ENCODE measurements at places on chromosomes 3 and 15. TPM values are rescaled to one million over a fixed set of nuclear protein-coding genes. Genes with fewer than 3 reads are reported as not detected.

- H3K27me3 ChIP-seq = no peaks in the 10 kb centered on the region
- no peaks in the 10 kb centered on the region for H3K36me3 ChIP-seq
- peaks cover 4% of the 10 kb centered on the region for H3K4me1 ChIP-seq
- no peak overlapping the region for H3K27ac ChIP-seq
These were observed 28.8 kb downstream of the GOLIM4 start for GRCh38 chr3:168066882-168067281.

DNA sequence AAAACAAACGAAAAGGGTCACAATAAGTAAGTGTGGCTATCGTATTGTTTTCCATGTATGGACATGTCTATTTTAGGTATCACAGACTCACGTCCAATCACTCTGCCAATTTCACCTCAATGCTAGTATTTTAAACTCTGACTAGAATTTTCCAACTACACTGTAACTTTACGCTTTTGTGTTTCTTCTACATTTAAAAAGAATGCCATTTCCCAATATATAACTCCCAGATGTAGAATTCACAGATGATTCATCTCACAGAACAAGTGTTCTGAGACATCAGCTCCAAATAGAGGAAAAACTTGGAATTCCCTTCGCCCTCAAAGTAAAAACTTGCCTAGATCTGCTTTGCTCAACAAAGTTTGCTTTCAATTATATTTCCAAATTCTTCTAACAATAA is 14.2 kb downstream of the LRIG1 start:
- no peak for DNase-seq
- no peaks in the 10 kb centered on the region for H3K36me3 ChIP-seq
- no peak overlapping the region for H3K4me3 ChIP-seq
- H3K27ac ChIP-seq = no peak overlapping the region

DNA sequence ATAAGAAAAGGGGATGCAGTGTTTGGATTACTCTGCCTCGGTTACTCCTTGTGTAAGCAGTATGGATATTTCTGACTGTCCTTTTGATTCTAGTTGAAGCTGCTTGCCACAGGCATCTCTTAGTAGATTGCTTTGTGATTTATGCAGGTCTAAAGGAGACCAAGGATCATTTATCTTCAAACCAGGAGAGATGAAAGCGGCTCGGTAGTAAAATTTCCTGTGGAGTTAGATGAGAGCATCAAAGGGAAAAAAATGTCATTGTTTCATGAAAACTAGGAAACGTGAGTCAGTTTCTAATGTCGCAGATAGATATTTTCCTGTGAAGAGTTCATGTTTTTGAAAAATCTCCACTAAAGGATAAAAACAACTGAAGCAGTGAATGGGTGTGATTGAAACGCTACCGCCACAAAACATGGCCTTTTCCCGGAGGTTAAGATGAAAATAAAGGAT is 254.0 kb upstream of the TBL1XR1 start:
- H3K27ac ChIP-seq = peak overlapping the region; percentile 12
- H3K4me3 ChIP-seq = no peak overlapping the region
- no peaks in the 10 kb centered on the region for H3K36me3 ChIP-seq
- H3K4me1 ChIP-seq = peaks cover 23% of the 10 kb centered on the region
- H3K27me3 ChIP-seq = no peaks in the 10 kb centered on the region

- peak overlapping the region; percentile 97 for H3K27ac ChIP-seq
- peaks cover 26% of the 10 kb centered on the region for H3K4me1 ChIP-seq
- H3K36me3 ChIP-seq = peaks cover 26% of the 10 kb centered on the region
- peak overlapping the region; percentile 96 for H3K4me3 ChIP-seq
These were observed 1.0 kb downstream of the CGGBP1 start for GRCh38 chr3:88057630-88058305.

- no peaks in the 10 kb centered on the region for H3K36me3 ChIP-seq
- DNase-seq = no peak
- no peak overlapping the region for H3K27ac ChIP-seq
- no peak overlapping the region for H3K4me3 ChIP-seq
These were observed 53.9 kb upstream of the SLC6A11 start for GRCh38 chr3:10762116-10762515.

- H3K27ac ChIP-seq = no peak overlapping the region
- no peak overlapping the region for H3K4me3 ChIP-seq
- H3K36me3 ChIP-seq = no peaks in the 10 kb centered on the region
- H3K4me1 ChIP-seq = peaks cover 32% of the 10 kb centered on the region
- no peak for DNase-seq
These were observed 36.1 kb downstream of the PCSK6 start for GRCh38 chr15:101453123-101454120.

GRCh38 chr3:70992131-70992530 is 591.4 kb downstream of the FOXP1 start:
- H3K4me1 ChIP-seq = no peaks in the 10 kb centered on the region
- H3K4me3 ChIP-seq = no peak overlapping the region
- peaks cover 48% of the 10 kb centered on the region for H3K36me3 ChIP-seq
- no peaks in the 10 kb centered on the region for H3K27me3 ChIP-seq
- no peak for DNase-seq
- no peak overlapping the region for H3K27ac ChIP-seq

DNA sequence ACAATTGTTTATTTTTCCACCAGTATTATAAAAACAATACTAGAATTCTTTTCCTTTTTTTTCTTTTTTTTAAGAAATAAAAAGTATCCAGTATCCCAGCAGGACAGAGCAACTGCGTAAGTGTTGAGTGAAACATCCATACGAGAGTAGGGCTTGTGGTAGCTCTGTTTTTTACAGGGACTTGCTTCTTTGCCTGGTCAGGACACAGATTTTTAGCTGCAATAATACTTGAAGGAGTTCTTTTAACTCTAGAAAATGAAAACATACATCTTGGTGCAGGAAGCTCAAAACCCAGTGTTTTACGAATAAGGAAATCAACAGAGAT is 297.7 kb upstream of the NR2E3 start:
- H3K27me3 ChIP-seq = no peaks in the 10 kb centered on the region
- no peak overlapping the region for H3K4me3 ChIP-seq
- peaks cover 9% of the 10 kb centered on the region for H3K4me1 ChIP-seq
- no peak for DNase-seq

GRCh38 chr15:85819938-85820337 is 25.2 kb upstream of the KLHL25 start:
- no peaks in the 10 kb centered on the region for H3K4me1 ChIP-seq
- H3K36me3 ChIP-seq = no peaks in the 10 kb centered on the region
- no peak for DNase-seq

- no peak for DNase-seq
- H3K27ac ChIP-seq = no peak overlapping the region
- H3K4me1 ChIP-seq = no peaks in the 10 kb centered on the region
- no peak overlapping the region for H3K4me3 ChIP-seq
- no peaks in the 10 kb centered on the region for H3K36me3 ChIP-seq
These were observed 63.8 kb upstream of the ACP3 start for GRCh38 chr3:132253262-132253878.

- no peak overlapping the region for H3K27ac ChIP-seq
- H3K27me3 ChIP-seq = no peaks in the 10 kb centered on the region
- no peak for DNase-seq
- H3K4me3 ChIP-seq = no peak overlapping the region
These were observed 154.1 kb upstream of the CBLB start for GRCh38 chr3:106022913-106023312.

GRCh38 chr3:142051351-142051750 is 98.0 kb downstream of the TFDP2 start:
- no peak overlapping the region for H3K27ac ChIP-seq
- H3K36me3 ChIP-seq = no peaks in the 10 kb centered on the region
- no peak for DNase-seq
- no peak overlapping the region for H3K4me3 ChIP-seq
- H3K4me1 ChIP-seq = no peaks in the 10 kb centered on the region

DNA sequence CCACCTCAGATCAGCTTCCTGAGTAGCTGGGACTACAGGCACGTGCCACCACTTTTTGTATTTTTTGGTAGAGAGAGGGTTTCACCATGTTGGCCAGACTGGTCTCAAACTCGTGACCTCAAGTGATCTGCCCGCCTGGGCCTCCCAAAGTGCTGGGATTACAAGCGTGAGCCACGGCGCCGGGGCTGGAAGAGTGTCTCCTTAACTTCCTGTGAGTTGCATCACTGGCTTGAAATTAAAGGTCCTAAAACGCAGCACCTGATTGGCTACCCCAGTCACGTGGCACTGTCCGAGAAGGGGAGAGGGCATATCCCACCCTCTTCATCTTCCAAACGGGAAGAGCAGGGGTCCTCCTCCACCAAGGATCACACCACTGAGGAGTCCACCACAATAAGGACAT is 5.5 kb upstream of the FAM174B start:
- no peak for DNase-seq
- no peak overlapping the region for H3K27ac ChIP-seq
- no peaks in the 10 kb centered on the region for H3K27me3 ChIP-seq
- peaks cover 10% of the 10 kb centered on the region for H3K4me1 ChIP-seq
- H3K4me3 ChIP-seq = no peak overlapping the region

- H3K27me3 ChIP-seq = no peaks in the 10 kb centered on the region
- peaks cover 14% of the 10 kb centered on the region for H3K4me1 ChIP-seq
These were observed 988 bp upstream of the CHSY1 start for GRCh38 chr15:101252836-101253235.

DNA sequence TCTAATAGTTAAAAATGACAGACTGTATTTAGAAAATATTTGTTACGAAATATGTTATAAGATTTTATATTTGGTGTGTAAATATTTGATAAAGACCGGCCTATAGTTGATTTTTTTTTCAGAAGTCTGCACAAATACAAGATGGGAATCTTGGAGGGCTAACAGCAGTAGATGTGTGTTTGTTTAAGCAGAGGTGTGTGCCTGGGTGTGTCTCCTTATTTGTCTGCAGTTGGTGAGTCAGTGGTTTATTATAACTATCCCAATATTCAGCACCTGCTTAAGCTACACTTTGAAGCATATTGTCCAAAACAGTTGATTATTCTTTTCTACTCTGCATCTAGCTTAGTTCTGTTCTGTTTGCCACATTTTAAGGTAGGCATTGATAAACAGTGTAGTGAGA is 12.4 kb downstream of the GLCE start:
- no peaks in the 10 kb centered on the region for H3K36me3 ChIP-seq
- H3K27me3 ChIP-seq = no peaks in the 10 kb centered on the region
- no peaks in the 10 kb centered on the region for H3K4me1 ChIP-seq
- H3K4me3 ChIP-seq = no peak overlapping the region

- peaks cover 7% of the 10 kb centered on the region for H3K27me3 ChIP-seq
- H3K27ac ChIP-seq = no peak overlapping the region
- no peak for DNase-seq
- no peaks in the 10 kb centered on the region for H3K36me3 ChIP-seq
- no peak overlapping the region for H3K4me3 ChIP-seq
These were observed 56.9 kb downstream of the ARRDC4 start for GRCh38 chr15:98017150-98017964.

DNA sequence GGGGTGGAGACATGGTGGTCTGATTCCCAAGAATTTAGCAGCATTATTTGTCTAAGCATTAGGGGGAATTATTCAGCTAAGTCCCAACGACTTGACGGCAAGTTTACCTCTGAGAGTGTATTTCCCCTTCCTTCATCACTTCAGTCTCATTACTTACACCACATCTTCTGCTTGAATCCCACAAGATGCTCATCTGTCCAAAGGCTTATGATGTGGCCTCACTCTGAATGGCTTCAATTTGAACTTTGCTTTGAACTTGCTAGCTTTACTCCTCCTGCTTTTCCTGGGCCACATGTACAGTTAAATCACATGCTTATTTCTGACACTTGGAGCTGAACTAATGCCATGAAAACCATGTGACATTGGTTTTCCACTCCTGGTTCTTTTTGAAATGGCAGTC is 231.3 kb upstream of the SATB1 start:
- H3K4me1 ChIP-seq = no peaks in the 10 kb centered on the region
- no peaks in the 10 kb centered on the region for H3K27me3 ChIP-seq
- no peak overlapping the region for H3K4me3 ChIP-seq
- DNase-seq = no peak
- no peak overlapping the region for H3K27ac ChIP-seq

GRCh38 chr15:95979286-95979685 is 351.2 kb upstream of the NR2F2 start:
- H3K4me3 ChIP-seq = no peak overlapping the region
- H3K4me1 ChIP-seq = no peaks in the 10 kb centered on the region
- no peak for DNase-seq

DNA sequence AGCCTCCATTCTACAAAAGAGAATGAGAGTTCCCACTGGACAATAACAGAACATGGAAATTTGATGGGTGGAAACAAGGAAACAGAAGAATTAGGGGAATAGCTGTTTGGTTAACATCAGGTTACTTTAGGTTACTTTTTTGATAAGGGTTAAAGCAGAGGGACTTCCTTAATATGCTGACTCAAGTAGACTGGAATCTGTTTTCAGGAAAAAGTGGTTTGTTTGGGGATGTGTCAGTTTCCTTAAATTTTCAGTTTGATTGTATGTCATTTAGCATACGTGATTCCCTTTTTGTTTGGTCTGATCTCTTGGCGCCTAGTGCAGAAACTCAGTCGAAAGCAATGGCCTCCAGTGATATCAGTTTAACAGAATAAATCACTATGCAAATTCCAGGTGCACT is 411.8 kb upstream of the GRM7 start:
- H3K27ac ChIP-seq = no peak overlapping the region
- no peaks in the 10 kb centered on the region for H3K27me3 ChIP-seq
- no peaks in the 10 kb centered on the region for H3K4me1 ChIP-seq
- DNase-seq = no peak

DNA sequence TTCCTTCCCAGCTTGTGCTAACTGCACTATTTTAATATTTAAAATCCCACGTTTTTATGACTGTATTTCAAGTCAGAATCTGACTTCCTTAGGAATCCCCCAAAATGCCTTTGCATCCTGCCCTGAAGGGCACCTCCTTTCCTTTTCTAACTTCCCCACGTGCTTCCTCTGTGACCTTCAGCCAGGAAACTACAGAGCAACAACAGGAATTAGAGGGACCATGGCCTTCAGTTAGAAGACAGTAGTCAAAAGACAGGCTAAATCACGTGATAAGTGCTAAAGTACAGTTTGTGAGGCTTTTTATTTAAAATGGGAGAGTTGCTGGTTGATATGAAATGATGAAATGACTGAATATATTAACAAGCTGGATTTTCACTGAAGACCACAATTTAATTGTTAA is 11.8 kb upstream of the ABHD10 start:
- peaks cover 6% of the 10 kb centered on the region for H3K4me1 ChIP-seq
- no peak overlapping the region for H3K4me3 ChIP-seq
- H3K27me3 ChIP-seq = no peaks in the 10 kb centered on the region
- peak overlapping the region; percentile 2 for H3K27ac ChIP-seq

DNA sequence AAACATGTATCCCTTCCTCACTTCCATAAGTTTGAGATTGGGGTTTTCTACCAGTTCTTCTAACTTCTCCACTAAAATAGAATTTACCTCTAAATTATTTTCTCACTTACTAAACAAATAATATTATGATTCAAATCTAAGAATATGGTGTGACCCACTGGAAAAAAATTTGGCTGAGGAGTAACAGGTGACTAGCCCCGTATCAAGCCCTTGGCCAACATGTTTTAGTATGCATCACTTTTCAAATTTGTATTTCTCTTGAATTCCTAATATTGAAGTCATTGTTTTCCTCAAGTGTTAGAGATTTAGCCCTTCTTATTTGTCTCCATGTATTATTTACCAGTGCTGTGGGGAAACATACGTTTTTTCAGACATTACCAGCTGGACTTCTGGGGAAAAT is 759.4 kb downstream of the NSUN3 start:
- H3K36me3 ChIP-seq = no peaks in the 10 kb centered on the region
- no peak overlapping the region for H3K4me3 ChIP-seq
- H3K27ac ChIP-seq = no peak overlapping the region
- H3K4me1 ChIP-seq = no peaks in the 10 kb centered on the region

The EXD1 gene
- not detected for total RNA-seq

The EFHB gene
- 0.90 TPM for total RNA-seq

The FAM81A gene
- total RNA-seq = 1.3 TPM

The FANCD2OS gene
- total RNA-seq = not detected

The PLSCR4 gene
- 84.1 TPM for total RNA-seq

The DNAH12 gene
- total RNA-seq = 0.52 TPM

The GMPS gene
- total RNA-seq = 41.2 TPM

The UROC1 gene
- total RNA-seq = not detected

The MOBP gene
- not detected for total RNA-seq

The PLAAT1 gene
- 0.96 TPM for total RNA-seq

The ADAMTS17 gene
- 6.2 TPM for total RNA-seq

The LACTB gene
- total RNA-seq = 24.8 TPM
